ENCODE measurements at places on chromosomes 5 and 9.

DNA sequence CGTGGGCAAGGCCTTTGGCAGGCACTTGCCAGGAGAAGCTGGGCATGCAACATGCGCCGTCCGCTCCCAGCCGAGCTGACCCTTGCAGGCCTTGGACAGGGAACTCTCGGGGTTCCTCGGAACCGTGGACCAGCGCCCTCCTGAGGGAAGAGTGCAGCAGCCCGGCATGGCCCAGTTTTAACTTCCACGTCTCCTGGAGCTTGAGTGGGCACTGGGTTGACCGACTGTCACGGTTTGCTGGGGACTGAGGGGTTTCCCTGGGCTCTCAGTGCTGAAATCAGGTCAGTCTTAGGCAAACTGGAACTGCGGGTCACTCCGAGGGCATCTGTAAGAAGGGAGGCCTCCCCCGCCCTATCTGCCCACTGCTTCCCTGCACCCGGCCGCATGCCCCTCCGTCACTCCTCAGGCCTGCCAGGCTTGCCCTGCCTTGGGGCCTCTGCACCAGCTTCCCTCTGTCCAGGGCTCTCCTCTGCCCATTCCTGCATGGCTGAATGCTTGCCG is 87.0 kb upstream of the PHYKPL start:
- no peak for DNase-seq

DNA sequence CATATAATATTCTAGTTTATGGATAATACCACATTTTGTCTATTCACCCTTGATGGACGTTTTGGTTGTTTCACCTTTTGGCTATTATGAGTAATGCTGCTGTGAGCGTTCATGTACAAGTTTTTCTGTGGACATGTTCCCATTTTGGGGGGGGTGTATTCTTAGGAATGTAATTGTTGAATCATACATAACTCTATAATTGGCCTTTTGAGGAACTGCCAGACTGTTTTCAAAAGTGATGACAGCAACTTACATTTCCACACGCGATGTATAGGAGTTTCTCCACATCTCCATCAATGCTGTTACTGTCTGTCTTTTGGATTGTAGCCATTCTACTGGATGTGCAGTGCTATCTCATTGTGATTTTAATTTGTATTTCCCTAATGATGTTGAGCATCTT is 69.8 kb downstream of the SLC46A2 start:
- DNase-seq: no peak

- no peak for DNase-seq
Observed at GRCh38 chr9:114604989-114605388, 6.1 kb upstream of the TMEM268 start.

- DNase-seq: no peak
Observed at GRCh38 chr9:21969011-21969940, 24.9 kb downstream of the CDKN2A start.

GRCh38 chr5:160511280-160511929 is 89.8 kb downstream of the PTTG1 start:
- no peak for DNase-seq

DNA sequence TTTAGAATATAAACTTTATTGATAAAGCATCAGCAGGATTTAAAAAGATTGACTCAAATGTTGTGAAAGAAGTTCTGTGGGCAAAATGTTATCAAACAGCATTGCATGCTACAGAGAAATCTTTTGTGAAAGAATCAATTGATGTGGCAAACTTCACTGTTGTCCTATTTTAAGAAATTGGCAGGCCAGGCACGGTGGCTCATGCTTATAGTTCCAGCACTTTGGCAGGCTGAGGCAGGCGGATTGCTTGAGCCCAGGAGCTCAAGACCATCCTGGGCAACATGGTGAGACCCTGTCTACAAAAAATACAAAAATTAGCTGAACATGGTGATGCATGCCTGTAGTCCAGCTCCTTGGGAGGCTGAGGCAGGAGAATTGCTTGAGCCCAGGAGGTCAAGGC is 17.4 kb downstream of the ZBTB43 start:
- DNase-seq: no peak

GRCh38 chr9:119114681-119115080 is 254.6 kb downstream of the BRINP1 start:
- DNase-seq: no peak

DNA sequence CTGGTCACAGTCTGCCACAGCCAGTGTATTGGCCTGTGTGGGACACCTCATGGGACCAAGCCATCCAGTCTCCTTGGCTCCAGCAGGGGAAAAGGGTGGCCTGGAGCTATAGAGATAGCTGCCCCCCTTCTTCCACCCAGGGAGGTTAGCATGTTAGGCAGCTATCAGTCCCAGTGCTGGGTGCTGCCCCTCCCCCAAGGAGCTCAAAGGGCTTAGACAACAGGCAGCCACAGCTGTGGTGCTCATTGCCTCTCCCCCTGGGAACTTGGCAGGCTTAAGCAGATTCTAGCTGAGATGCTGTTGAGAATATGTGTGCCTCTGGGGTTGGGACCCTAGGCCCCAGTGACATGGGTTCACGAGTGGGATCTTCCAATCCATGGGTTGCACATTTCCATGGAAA is 226.0 kb upstream of the PTGER4 start:
- no peak for DNase-seq

DNA sequence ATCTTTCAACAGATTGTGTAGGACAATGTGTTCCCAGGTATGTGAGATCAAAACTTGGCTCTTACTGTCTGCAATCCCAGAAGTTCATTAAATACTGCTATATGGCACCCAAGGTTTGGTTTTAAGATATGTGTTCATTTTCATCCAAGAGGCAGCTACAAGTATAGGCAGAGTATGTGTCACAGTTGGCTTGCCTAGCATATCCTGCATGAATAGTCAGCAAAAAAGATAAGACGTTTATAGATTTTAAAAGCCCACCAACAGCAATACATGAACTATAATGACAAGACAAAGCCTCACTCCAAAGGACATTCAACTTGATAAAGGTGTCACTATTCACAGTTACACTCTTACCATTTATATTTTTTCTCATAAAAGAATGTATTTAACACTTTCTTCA is 99.1 kb downstream of the BNC2 start:
- DNase-seq: no peak

GRCh38 chr9:85212887-85213286 is 528.9 kb downstream of the AGTPBP1 start:
- no peak for DNase-seq

DNA sequence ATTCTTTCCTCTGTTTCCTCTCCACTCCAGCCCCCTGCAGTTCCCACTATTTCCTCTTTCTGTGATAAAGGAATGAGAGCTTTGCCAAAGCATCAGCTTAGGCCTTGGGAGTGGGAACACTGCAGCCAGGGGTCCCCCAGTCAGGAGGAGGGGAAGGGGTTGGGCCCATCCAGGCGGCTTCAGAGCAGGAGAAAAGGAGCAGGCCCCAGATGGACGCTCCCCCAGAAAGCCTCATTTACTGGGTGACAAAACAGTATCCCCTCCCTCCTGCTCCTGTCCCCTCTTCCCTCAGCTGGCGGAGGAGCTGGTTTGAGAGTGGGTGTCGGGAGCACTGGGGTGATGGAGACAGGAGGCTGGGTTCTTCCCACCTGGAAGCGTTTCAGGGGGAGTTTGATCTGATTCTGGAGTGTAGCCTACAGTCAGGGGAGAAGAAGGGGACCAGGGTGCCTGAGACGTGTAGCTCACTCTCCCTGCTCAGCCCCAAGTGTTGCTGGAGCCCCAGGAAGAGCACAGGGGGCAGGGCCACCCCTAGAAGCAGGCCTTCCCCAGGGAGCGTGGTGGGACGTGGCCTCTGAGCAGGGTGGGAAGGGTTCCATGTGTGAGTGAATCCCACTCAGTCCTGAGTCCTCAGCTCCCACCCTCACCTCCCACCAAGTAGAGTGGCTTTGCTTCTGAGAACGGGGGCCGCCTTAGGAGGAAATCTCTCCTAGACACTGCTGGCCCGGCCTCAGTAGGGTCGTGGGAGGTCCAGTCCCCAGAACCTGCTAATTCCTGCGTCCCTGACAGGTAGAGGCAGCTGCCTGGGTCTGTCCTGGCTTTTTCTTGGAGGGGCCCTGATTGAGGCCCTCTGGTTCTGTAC is 173.1 kb downstream of the CACNA1B start:
- DNase-seq: peak; percentile 56

DNA sequence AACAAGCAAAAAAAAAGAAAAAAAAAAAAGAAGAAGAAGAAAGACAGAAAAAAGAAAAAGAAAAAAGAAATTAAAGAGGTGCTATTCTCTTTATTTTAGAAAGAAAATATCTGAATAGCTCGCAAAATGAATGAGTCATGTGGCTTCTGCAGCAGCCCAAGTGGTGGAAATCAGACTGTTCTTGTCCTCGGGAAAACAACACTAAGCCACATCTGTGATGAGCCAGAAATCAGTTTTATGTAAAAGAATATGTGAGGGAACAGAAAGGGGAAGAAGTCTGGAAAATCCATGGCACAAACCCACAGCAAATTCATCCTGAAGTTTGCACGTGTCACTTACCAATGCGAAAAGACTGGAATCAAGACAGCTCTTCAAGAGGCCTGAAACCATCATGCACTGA is 118.7 kb upstream of the GAS1 start:
- DNase-seq: no peak

DNA sequence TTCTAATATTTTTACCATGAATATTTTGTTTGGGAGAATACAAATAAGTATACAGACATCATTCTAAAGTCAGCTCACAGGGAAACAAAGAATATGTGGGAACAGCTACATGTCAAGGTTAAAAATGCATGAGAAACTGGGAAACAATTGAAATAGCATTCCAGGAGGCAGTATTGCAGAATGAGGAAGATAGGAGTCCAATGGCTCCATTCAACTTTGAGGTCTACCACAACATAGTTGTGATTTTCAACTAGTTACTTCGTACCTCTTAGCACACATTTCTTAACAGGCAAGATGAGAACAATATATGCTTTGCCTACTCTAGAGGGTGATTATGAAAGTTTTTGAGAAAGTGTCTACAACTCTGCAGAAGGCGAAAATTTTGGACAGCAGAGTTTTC is 35.2 kb upstream of the CAST start:
- DNase-seq: no peak

GRCh38 chr9:4642351-4642750 is 19.7 kb upstream of the PLPP6 start:
- no peak for DNase-seq

DNA sequence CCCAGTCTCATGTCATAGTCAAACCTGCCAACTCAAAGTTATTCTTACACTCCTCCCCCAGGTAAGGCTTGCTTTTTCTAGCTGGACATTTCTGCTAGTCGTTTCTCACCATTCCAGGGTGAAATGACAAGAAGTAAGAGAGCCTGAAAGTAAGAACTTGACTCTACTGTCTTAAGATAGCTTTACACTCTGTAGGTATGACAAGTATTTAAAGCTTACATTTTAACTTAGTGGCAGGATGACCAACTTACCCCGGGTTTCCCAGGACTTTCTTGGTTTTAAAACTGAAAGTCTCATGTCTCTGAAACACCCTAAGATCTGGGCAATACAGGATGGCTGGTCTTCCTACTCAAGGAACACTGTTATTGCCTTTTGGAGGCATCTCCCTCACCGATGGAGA is 67.5 kb upstream of the PIK3R1 start:
- no peak for DNase-seq
